ENCODE measurements at places on chromosomes 3 and 15.

- no peak for DNase-seq
Measured at GRCh38 chr15:69508659-69509058, 56.0 kb downstream of the RPLP1 start.

GRCh38 chr3:141111364-141112155 is 60.4 kb downstream of the SPSB4 start:
- DNase-seq = no peak

GRCh38 chr3:119969759-119970158 is 124.5 kb downstream of the GSK3B start:
- peak; percentile 80 for DNase-seq

GRCh38 chr3:143329567-143330211 is 210.1 kb downstream of the CHST2 start:
- DNase-seq = no peak

GRCh38 chr3:124587053-124587408 is 143.2 kb upstream of the UMPS start:
- peak; percentile 62 for DNase-seq

GRCh38 chr3:150890295-150890694 is 14.9 kb downstream of the MINDY4B start:
- DNase-seq = no peak

GRCh38 chr15:77871852-77872371 is 205.6 kb downstream of the TBC1D2B start:
- no peak for DNase-seq

GRCh38 chr3:74630602-74631001 is 16.1 kb upstream of the CNTN3 start:
- no peak for DNase-seq

- DNase-seq = no peak
Measured at GRCh38 chr3:71407823-71408222, 175.7 kb downstream of the FOXP1 start.

DNA sequence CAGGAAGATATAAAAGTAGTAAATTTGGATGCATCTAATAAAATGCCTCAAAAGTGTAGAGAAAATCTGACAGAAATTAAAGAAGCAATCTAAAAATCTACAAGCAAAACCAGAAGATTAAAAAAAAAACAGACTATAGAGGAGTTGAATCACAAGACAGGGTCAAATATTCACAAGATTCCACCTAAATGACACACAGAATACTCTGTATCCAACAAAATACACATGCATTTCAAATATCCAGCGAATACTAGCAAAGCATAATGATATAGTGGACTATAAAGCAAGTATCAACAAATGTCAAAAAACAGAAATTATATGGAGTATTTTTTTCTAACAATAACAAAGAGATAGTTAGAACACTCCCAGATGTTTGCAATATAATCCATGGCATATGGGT is 20.5 kb upstream of the ACTC1 start:
- DNase-seq = no peak

DNA sequence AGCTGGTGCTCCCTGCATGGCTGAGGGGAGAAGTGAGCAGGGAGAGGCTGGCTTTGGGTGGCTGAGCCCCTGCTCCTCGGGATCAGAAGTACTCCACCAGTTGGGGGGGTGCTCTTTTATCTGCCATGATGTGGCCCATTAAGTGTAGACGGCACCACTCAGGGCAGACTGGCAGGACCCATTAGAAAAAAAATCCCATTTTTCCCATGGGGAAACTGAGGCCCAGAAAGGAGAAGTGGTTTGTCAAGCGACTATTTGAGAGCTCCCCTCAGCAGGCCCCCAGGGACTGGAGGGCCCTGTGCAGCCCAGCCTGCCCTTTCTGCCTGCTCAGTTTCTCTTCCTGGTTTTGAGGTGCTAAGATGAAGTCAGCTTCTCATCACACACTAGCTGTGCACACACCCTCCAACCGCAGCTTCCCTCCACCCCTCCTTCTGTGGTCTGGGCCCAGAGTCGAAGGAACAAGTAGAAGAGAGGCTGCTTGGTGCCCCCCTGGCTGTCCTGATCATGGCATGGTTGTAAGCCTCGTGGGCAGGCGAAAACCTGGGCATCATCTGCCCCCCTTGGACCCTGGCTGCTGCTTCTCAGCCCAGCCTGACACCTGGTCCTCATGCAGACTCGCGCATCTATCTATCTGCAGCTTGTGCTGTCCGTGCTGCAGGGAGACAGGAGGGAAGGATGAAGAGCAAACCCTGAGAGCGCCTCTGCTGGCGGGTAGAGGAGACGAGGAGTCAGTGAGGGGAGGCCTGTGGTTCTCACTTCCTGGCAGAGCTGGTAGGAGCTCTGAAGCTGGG is 5.6 kb downstream of the CSK start:
- DNase-seq = peak; percentile 71

- peak; percentile 43 for DNase-seq
Measured at GRCh38 chr3:179806177-179806576, 153.3 kb downstream of the USP13 start.

- DNase-seq = no peak
Measured at GRCh38 chr3:99419116-99419515, 219.3 kb upstream of the COL8A1 start.

- no peak for DNase-seq
Measured at GRCh38 chr3:54283470-54283869, 161.1 kb downstream of the CACNA2D3 start.

DNA sequence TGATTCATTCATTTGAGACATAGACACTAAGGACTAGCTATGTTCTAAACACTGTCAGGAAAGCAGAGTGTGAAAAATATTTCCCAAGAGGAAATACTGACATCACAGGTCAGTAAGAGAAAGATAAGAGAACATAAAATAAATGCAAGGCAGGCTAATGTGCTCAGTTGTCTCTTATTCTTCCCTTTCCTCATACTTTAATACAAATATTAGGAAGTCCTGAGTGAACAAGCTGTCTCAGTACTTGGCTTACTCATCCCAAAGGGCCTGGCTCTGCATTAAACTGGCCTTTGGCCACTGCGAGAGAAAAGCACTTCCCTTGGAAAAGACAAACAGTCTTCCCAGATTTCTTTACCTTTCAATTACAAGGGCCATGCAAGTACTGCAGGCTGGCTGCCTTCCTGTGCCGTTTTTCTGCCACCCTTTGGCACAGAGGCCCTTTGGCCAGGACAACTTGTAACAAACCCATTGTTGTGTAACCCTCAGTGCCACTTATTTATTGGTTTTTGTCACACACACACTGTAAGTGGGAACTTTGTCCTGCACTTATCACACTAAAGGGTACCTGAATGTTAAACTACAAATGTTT is 31.7 kb downstream of the EDC3 start:
- peak; percentile 38 for DNase-seq

DNA sequence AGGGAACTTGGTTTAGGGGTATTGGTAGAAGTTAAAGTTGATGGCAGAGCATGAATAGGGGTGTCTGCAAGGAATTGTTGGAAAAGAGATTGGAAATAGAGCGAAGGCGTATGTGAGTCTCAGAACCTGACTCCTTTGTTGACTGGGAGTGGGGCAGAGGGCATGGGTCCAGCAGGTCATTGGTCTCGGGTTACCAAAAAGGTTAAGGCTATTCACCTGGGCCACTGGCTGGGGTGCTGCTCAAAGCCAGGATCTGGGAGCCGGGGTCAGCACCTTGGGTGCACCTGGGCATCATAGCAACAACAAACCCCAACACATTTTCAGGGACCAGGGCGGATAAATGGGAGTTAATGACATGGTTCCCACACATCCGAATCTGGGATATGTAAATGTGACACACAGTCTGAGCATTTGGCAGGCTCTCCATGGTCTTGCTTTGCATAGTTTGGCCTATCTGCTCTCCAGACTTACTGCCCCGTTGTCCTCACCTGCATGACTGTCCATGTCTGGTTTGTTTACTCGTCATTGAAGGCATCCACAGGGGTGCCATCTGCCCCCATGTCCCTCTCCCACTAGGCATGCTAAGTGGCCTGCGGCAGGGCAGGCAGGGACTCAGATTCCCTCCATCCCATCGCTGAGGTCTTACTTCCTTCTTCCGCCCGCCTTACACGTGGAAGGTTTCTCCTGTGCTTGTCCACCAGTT is 10.1 kb downstream of the KLF13 start:
- DNase-seq = no peak

GRCh38 chr15:32923176-32923575 is 205.4 kb downstream of the GREM1 start:
- no peak for DNase-seq

DNA sequence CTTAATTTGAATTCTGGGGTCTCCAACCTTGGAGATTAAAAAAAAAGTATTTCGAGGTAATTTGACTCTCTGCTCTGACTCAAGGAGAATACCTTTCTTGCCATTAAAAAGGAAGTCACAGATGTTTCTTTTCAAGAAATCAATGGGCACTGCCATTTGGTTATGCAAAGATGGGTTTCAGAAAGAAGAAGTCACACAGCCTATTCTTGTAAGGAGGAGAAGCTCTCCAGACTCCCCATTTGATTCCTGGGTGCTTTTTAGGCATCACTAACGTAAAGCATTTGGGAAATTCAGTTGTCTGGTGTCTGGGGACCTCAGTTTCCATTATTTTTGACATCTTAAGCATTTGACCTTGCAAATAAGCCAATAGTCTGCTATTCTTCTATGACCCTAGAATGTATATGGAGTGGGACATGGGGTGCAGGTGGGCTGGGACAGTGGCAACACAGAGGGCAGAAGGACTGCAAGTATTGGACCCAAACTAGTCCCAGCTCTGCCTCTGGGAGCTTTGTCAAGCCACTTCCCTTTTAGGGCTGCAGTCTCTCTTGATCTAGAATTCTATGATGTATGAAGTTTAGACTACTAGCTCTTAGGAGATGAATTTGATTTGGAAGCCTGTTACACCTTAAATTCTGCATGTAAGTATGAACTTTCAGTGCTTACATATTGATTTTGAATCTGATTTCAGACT is 27.8 kb downstream of the IL5RA start:
- no peak for DNase-seq

GRCh38 chr3:108565506-108565905 is 23.7 kb downstream of the CIP2A start:
- no peak for DNase-seq

- peak; percentile 91 for DNase-seq
Measured at GRCh38 chr3:194328053-194328657, 23.0 kb downstream of the CPN2 start.

DNA sequence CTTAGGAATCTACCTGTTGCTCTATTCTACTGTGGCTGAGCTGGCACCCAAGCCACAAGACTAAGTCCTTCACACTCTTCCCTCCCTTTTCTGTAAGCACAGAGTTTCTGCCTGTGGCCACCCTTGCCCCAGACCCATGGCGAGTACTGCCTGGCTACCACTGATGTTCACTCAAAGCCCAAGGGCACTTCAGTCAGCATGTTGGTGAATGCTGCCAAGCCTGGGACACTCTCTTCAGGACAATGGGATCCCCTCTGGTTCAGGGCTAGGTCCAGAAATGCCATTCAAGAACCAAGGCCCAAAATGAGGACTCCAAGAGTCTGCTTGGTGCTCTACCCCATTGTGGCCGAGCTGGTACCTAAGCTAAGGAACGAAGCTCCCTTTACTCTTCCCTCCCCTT is 184.2 kb downstream of the FGF12 start:
- DNase-seq = no peak

GRCh38 chr15:101251830-101252820 is at the start of gene CHSY1:
TSS of gene CHSY1 (minus strand) at chr15:101252048. CDS start at chr15:101251456, 592 bp downstream.
- peak; percentile 92 for DNase-seq

DNA sequence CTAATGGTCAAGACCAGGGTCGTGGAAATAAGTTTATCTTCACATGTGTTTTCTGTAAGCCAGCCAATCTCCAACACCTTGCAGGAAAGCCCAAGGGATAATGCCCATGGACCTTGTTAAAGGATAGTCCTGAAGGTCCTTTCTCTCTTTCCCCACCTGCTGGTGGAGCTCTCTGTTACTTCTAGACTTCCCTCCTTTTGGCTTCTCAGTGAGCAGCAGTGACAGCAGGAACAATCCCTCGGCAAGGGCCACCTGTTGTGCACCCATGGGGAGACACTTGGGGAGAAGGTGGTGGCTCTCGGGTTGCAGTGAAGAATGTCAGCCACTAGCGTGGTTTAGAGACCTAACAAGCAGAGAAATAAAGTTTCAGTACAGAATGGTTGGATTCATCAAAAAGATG is 84.0 kb upstream of the OSBPL11 start:
- no peak for DNase-seq

DNA sequence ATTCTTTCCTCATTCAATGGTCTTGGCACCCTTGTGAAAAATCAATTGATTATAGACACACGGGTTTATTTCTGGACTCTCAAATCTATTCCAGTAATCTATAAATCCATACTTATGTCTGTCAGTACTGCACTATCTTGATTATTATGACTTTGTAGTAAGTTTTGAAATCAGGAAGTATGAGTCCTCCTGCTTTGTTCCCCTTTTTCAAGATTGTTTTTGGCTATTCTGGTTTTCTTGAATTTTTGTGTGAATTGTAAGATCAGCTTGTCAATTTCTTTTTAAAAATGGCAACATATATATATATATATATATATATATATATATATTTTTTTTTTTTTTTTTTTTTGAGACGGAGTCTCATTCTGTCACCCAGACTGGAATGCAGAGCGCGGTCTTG is 32.3 kb upstream of the CFAP20DC start:
- no peak for DNase-seq

GRCh38 chr3:139357899-139358298 is 14.1 kb downstream of the MRPS22 start:
- no peak for DNase-seq

GRCh38 chr3:7843441-7843840 is 658.2 kb upstream of the LMCD1 start:
- DNase-seq = no peak

DNA sequence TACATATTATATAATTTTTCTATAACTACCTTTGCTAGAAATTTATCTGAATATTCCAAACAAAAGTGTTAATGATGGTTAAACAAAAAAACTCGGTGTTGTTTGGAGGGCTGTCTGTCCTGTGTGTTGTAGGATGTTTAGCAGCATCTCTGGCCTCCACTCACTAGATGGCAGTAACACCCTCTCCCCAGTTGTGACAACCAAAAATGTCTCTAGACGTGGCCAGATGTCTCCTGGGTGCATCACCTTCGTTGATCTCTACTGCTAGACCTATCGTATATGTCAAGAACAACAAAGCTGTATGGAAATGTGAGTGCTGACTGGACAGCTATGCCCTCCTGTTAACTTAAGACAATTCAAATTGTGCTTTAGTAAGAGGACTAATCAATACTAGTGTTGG is 14.1 kb downstream of the ANKRD34C start:
- DNase-seq = no peak

DNA sequence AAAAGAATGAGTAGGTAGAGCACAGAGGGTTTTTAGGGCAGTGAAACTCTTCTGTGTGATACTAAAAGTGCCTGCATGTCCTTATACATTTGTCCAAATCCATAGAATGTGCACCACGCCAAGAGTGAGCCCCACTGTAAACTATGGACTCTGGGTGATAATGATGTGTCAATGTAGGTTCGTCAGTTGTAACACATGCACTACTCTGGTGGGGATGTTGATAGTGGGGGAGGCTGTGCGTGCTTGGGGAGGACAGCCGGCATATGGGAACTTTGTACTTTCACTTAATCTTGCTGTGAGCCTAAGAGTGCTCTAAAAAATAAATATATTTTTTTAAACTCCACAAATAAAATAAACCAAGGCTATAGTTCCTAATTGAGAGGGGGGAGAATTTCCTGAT is 319.2 kb downstream of the SHQ1 start:
- no peak for DNase-seq

GRCh38 chr3:177443469-177443868 is 246.2 kb upstream of the TBL1XR1 start:
- DNase-seq = peak; percentile 87

- peak; percentile 71 for DNase-seq
Measured at GRCh38 chr15:101641894-101642293, 10.3 kb downstream of the TM2D3 start.
